ENCODE measurements at places on chromosomes 2 and 18. TPM values are rescaled to one million over a fixed set of nuclear protein-coding genes. Genes with fewer than 3 reads are reported as not detected.

LYPD6B gene
- 11.5 TPM for polyA plus RNA-seq

CHRNG gene
- polyA plus RNA-seq: not detected

MPPE1 gene
- 47.2 TPM for polyA plus RNA-seq

HOXD11 gene
- 27.7 TPM for polyA plus RNA-seq

RAB6C gene
- not detected for polyA plus RNA-seq

NEB gene
- 0.11 TPM for polyA plus RNA-seq

HJURP gene
- polyA plus RNA-seq: 13.5 TPM

CIB4 gene
- polyA plus RNA-seq: not detected

SLC35F6 gene
- polyA plus RNA-seq: 37.1 TPM

DNA sequence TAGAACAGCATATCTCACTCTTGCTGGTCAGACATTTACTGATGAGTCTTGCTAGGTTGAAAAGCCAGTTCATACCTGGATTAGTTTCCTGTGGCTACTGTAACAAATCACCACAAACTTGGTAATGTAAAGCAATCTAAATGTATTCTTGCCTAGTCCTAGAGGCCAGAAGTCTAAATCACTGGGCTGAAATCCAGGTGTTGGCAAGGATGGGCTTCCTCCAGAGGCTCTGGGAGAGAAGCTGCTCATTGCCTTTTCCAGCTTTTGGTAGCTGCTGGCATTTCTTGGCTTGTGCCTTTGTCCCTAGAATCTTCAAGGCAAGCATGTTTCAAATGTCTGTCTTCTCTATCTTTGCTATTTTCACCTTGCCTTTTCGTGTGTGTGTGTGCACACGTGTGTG, 62.3 kb upstream of the MAP4K3 start:
- peak; percentile 54 for DNase-seq

- DNase-seq: peak; percentile 93
Measured at GRCh38 chr2:127149384-127149783, 42.4 kb upstream of the BIN1 start.

- DNase-seq: no peak
Measured at GRCh38 chr18:33749834-33750233, 171.8 kb downstream of the ASXL3 start.

DNA sequence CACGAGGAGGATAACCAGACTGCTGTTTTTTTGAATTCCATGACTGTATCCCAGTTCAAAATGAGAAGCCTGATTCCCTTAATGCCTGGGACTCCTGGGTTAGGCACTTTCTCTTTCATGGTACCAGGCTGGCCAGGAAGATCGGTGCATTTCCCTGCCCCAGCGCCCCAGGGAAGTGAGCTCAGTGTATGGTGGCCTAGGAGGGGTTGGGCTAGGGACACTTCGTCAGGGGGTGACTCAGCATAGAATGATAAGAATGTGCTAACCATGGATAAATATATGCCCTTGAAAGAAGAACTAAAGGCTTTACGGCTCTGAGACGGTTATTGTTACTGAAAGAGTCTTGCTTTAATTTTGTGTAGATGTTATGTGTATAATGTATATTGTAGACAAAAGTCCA, 27.5 kb upstream of the FAM237A start:
- DNase-seq: no peak

GRCh38 chr2:241798631-241799521, 10.1 kb upstream of the NEU4 start:
- no peak for DNase-seq

- DNase-seq: peak; percentile 67
Measured at GRCh38 chr18:45702708-45703265, 21.2 kb upstream of the SLC14A1 start.

DNA sequence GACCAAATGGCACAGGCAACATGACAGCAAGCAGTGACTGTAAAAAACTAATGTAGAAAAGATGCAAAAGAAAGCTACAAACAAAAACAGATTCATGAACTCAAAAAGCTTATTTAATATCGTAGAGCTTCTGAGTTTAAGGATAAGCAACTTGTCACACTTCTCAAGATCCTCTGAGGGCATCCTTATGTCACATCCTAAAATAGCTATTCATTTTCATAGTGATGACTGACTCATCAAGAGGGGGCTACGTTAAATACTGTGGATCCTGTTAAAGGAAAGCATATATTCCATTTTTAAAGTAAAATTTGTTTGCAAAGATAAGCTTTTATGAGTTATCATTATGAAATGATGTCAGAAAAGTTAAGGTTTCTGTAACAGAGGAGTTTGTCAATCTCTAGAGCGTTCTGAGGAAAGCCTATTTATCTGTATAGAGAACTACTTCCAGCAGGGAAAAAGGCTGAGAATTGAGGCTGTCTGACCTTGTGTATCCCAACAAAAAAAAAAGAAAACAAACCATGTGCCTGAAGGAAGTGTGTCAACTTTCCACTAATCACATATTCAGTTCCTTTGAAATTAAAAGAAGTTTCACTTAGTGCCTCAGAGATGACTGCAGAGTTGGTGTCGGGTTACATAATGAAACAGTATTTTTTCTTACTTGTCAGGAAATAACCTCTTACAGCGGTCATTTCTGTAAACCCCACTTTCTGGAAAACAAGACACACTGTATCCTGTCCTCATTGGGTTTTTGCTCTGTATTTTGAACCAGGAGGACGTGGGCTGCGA, 115.5 kb downstream of the ESCO1 start:
- DNase-seq: peak; percentile 41

- DNase-seq: no peak
Measured at GRCh38 chr2:96146153-96146880, 1.1 kb upstream of the DUSP2 start.

DNA sequence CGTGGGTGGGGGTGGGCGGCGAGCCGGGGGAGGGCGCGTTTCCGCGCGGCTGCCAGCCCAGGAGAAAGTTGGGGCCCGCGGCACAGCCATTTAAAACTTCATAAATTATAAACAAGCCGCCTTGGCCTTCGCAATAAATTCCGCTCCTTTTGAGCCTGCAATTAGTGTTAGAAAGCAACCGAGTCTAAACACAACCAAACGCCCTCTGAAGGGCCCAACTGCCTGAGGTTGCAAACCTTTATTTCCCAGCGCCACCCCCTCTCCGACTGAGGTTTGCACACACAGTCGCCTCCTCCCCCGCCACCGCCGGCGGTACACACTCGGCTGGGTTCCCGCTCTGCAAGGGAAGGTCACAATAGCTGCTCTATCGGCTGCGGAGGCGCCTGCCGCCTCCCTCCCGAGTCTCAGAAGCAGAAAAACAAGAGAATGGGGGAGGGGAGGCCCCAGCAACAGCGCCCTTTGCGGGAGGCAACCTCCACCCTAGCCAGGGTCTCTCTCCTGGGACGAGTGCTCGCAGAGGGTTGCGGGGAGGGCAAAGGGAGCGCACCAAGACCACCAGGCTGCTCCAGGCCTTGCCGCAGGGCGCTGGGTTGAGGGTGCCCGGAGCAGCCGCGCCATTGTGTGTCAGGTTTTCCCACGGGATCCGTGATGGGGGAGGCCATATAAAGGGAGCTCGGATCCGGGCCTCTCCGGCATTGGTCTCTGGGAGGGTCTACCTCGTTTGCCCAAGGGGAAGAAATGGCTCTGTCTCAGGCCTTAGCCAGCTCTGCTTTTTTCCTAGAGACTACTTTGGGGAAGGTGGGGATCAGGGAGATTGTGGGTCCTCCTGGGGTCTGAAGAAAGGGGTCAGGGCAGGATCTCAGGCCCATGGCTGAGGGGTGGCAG, 13.4 kb upstream of the HOXD1 start:
- DNase-seq: no peak

GRCh38 chr2:123513351-123513750, 511.7 kb upstream of the CNTNAP5 start:
- no peak for DNase-seq

GRCh38 chr2:144801766-144802165, 281.8 kb upstream of the ZEB2 start:
- peak; percentile 76 for DNase-seq

DNA sequence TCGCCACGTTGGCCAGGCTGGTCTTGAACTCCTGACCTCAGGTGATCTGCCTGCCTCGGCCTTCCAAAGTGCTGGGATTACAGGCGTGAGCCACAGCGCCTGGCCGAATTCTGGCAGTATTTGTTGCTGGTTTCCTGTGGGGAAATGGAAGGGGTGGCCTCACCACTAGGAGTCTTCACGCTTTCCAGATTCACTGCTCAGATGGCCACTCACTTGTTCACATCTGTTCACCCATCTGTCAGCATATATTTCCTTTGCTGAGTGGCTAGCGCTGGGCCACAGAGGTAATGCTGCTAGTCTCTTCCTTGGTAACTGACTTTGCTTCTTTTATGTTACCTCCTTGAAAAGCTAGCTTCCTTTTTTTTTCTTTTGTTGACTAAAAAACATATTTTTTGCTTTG, 27.2 kb downstream of the TMEM177 start:
- DNase-seq: no peak

GRCh38 chr2:31075431-31075830, 62.8 kb downstream of the GALNT14 start:
- DNase-seq: peak; percentile 10

- DNase-seq: no peak
Measured at GRCh38 chr2:47617028-47617427, 165.9 kb upstream of the MSH6 start.

DNA sequence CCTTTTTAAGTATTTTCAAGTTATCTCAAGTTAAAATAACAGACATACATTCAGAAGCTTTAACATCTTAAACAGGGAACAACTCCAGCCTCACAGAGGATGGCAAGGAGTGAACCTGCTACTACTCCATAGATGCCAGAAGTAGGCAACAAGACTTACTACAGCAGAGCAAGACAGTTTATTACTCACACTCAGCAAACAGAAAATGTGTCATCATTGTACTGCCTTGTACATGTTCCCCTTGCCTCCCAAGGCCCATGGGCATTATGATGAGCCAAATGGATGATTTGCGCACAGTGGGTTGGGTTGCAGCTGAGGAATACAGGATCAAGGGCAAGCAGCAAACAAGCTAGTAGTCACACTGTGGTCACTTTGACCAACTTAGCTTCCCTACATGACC, 80.6 kb upstream of the VRK2 start:
- no peak for DNase-seq

GRCh38 chr2:176535467-176536113, 266.3 kb downstream of the MTX2 start:
- DNase-seq: peak; percentile 63

GRCh38 chr18:78804206-78805030, 175.2 kb upstream of the SALL3 start:
- DNase-seq: no peak

DNA sequence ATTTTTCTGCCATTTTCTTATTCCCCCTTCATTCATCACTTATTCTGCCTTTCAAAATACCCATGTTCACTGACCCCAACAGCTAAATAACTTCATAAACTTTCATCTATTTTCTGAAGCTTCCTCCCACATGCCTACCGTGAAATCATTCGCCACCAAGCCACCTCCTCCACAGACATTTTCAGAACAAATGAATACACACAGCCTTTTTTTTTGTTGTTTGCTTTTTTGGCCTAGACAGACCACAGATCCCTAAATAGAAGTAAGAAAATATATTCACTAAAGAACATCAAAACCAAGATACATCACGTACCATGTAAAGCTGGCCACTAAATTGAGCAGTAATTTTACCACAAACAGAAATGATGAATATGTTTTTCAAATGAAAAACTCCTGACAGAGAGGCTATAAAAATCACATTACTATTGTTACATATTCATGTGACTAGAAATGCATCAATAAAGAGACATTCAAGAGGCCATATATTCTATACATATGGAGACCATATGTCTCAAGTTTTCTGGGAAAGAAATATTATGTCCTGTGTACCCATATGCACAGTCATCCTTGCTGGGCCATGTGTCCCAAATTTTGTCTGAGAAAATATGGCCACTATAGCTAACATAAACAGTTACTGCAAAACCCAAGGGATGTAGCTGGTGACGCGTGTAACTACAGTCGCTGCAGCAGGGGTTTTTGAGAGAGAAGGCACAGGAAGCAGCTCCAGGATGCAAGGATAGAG, 200.3 kb downstream of the FBXO15 start:
- no peak for DNase-seq

GRCh38 chr2:98807221-98807620, 76.3 kb upstream of the MGAT4A start:
- no peak for DNase-seq

DNA sequence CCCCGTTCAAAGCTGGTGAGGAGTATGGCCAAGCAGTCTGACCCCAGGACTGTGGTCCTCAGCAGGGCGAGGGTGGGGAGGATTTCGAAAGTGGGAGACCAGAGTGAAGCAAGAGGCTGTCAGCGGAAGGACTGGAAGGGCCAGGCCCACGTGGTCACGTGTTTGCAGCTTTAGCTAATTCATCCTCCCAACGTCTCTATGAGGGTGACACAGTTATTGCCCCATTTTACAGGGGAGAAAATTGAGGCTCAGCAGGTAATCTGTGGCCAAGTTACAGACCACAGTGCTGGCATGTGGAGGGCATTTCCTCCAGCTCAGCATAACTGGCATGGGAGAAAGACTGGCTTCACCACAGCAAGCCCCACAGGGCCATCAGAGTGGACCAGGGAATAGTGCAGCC, 45.4 kb upstream of the LTBP1 start:
- DNase-seq: no peak

DNA sequence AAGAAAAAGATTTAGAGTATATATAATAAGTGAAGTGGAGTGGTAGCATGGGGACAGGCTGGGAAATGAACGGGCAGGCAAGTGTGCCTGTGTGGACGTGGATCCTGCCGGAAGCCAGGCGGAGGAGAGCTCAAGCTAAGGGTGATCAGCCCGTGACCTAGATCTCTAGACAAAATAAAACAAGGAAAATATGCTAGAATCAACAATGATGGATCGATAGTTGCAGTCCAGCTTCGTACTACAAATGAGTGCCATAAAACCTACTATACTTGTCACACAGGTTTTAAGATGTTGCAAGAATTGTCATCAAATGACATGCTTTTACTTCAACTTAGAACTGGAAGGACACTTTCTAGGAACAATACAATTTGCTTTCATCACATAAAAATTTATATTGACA, 8.5 kb downstream of the EIF2AK2 start:
- no peak for DNase-seq

DNA sequence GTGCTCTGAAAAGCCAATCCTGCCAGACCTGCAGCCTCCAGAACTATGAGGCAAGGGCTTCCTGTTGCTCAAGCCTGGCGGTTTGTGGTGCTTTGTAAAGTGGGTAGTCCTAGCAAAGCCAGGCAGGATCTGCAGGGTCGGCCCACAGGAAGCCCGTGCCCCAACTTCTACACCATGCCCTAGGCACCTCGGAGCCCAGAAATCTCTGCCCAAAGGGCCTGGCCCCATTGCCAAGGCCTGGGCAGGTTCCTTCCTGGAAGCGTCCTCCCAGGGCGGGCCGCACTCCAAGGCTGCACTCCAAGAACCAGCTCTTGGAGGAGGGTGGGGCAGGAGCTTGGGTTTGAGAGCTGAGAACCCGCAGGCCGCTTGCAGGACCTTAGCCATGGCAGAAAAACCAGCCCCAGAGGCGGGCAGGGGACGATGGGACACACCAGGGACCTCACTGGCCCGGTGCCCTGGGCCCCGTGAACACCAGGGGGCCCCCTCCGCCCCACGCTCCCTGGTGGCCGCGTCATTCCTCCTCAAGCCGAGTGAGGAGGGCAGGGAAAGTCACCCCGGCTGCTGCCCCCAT, 37.2 kb upstream of the ID2 start:
- no peak for DNase-seq

- DNase-seq: peak; percentile 92
Measured at GRCh38 chr2:183063083-183063482, 15.5 kb upstream of the DUSP19 start.

Data from GM23248 (cell line).